ENCODE measurements at places on chromosomes 11 and 22. TPM values are rescaled to one million over a fixed set of nuclear protein-coding genes. Genes with fewer than 3 reads are reported as not detected.

Gene WBP2NL
- 0.46 TPM for total RNA-seq

Gene MRPL23
- total RNA-seq: 129 TPM

Gene MOV10L1
- 14.8 TPM for total RNA-seq

Gene OR8A1
- not detected for total RNA-seq

Gene MRGPRE
- not detected for total RNA-seq

Gene C11orf91
- not detected for total RNA-seq

Gene BIK
- not detected for total RNA-seq

Gene ADM2
- 2.4 TPM for total RNA-seq

Gene GPR83
- total RNA-seq: under 0.01 TPM

Gene MS4A12
- total RNA-seq: not detected

Gene DEUP1
- total RNA-seq: not detected

Gene MMP8
- under 0.01 TPM for total RNA-seq

Gene MMP27
- total RNA-seq: not detected

Gene OR6T1
- total RNA-seq: not detected

Gene OR8G1
- total RNA-seq: not detected

Gene KRTAP5-10
- total RNA-seq: not detected

Gene PHOX2A
- total RNA-seq: not detected

Gene OR51I1
- 0.28 TPM for total RNA-seq

Gene SPI1
- not detected for total RNA-seq

Gene CHEK1
- 20.5 TPM for total RNA-seq
